ENCODE measurements at places on chromosomes 11 and 22.
A peak's percentile ranks its signal among the peaks of the same experiment; 100 is the strongest.

DNA sequence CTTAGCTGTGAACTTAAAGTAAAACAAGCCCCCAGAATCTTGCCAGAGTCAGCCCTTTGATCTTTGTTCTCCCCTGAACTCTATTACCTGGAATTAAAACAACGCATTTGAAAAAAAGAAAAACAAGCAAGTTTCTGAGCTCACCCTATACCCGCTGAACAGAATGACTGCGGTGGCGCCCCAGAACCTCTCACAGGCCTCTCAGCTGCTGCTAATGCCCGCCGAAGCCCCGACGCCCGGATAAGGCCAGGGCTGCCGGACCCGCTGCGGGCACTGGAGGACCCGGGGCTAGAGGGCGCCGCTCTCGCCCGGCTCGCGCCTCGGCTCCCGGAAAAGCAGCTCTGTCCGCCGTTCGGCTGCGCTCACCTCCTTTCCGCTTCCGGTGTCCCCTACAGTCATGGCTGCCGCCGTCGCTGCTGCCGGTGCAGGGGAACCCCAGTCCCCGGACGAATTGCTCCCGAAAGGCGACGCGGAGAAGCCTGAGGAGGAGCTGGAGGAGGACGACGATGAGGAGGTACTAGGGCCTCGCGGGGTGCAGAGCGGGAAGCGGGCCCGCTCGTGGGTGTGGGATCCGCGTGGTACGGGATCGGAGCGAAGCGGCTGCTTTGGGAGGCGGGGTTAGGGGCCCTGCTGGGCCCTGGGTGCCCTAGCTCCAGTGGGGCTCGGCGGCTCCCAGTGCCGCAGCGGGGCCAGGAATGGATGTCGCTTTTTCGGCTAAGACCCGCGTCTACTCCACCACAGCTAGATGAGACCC lies at the start of gene TOMM22:
TSS of gene TOMM22 (plus strand) at position 376 of the 754 bp plus-strand sequence. CDS start at position 398, 22 bp downstream.
- peak; percentile 83 for DNase-seq

- DNase-seq: peak; percentile 24
Measured at GRCh38 chr11:6319001-6319703, 1.1 kb downstream of the CAVIN3 start.

DNA sequence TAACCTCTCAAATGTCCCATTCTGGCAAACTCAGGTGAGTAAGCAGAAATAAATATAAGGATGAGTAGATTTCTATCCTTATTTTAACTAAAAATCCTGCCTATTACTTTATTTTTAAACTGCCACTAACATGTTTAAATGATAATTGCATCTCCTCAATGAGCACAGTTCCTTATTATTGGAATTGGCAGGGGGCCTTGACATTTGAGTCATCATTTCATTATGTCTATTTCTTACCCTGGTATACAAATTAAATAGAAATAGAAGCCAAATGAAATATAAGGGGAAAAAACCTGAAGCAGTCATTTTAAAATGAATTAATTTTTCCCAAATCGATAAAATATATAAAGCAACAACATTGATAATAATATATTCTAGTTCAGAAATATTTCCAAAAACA lies 81.2 kb downstream of the GUCY1A2 start:
- peak; percentile 11 for DNase-seq

- no peak for DNase-seq
Measured at GRCh38 chr11:43515090-43515489, 156.4 kb downstream of the TTC17 start.

DNA sequence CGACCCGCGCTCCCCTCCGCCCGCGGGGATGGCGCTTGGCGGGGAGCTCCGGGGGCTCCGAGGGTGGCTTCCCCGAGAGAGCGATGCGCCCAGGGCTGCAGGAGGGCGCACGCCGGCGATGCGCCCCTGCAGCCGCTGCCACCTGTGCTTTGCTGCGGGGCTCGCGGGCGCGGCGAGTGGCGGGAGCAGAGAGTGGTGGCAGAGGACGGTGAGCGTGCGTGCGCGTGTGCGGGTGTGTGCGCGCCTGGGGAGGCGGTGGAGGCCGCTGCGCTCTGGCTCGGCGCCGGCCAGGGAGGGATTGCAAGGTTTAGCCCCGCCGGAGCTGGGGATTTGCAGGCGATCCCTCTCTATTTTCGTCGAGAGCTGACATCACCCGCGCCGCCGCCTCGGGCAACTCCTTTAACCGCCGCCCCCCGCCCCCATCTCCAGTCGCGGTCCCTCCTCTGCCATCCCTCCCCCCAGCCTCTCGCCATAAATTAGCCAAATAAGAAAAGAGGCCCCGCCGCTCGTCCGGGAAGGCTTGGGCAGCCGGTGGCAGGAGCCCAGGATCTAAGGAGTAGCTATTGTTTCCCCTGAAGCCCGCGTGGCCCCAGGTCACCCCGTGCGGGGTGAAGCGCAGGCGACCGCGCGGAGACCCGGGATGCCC lies at the start of gene SLC1A2:
TSS of gene SLC1A2 (minus strand) at position 375 of the 646 bp plus-strand sequence. CDS start 592 bp downstream, outside the sequence.
- DNase-seq: no peak

DNA sequence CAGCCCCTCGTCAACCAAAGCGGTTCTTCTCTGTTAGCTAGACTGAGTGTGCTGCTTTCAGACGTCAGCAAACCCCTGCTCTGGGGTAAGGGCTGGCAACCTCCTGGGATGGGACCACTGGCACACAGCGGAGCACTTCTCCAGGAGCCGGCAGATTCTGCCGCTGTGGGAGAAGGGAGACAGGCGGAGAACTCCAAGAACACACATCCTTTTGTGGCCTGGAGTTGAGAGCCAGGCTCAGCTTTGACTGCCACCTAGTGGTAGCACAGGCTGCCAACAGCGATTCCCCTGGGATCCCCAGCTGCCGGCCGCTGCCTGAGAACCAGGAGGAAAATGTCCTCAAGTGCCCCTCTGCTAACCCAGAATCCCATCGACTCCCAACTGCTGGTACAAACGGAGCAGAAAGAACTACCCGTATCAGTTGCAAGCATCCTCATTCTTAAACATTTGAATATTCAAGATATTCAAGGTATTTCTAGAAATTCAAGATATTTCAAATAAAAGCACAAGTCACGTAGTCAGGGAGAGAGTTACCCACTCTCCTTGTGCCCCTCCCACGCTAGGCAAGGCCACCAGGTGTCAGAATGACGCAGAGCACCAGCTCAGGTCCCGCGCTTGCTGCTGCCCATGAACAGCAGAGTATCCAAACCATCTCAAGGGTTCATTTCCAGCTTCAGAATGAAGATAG lies 4.9 kb downstream of the LTO1 start:
- peak; percentile 77 for DNase-seq
